ENCODE measurements at places on chromosomes 2 and 18.

DNA sequence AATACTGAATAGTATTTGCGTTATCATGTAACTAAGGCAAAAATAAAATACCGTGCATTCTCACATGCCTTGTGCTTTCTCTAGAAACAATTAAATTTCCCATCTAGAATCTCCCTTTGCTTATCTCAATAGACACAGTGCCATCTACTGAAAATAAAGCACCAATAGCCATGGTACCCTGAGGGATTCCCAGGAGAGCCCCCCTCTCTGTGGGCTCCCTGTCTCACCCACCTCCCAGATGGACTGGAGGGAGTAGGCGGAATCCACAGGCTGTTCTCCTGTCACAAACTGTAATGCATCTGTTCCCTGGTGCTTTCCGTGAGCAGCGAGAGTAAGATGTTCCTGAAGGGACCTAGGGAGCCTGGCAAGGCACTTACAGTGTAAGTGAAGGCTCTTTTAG lies 112.4 kb upstream of the UPP2 start:
- DNase-seq = no peak

DNA sequence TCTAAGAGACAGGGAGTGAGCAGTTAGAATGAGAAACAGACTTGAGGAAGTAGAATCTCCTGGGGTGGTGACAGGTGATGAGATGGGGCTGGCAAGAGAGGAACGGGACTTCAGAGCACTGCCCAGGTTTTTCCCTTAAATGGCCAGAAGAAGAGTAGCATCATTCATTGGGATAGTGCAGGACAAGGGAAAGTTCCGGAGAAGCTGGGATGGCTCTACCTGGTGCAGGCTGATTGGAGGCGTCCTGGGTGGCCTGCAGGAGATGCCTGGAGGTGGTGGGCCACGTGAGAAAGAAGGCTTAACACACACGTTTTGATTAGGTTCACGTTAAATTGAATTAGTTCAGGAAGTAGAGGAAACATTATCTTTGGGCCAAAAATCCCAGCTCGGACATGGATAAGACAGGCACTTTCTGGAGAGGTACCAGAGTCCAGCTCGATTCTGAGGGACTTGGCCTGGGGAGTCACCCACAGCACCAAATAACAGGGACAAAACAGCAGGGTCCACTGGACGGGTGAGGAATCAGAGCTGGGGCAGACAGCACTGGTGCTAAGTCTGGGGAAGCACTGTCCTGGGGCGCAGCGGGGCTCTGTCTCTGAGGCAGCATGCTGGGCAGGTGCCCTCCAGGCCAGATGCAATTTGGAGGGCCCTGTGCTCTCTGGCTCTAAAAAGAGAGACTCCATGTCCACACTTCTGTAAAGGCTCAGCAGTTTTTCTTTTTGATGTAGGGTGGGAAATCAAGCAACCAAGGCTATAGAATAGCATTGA lies 512.3 kb upstream of the RAB6C start:
- DNase-seq = no peak

GRCh38 chr18:68992719-68993482 lies 195.0 kb downstream of the CCDC102B start:
- no peak for DNase-seq

DNA sequence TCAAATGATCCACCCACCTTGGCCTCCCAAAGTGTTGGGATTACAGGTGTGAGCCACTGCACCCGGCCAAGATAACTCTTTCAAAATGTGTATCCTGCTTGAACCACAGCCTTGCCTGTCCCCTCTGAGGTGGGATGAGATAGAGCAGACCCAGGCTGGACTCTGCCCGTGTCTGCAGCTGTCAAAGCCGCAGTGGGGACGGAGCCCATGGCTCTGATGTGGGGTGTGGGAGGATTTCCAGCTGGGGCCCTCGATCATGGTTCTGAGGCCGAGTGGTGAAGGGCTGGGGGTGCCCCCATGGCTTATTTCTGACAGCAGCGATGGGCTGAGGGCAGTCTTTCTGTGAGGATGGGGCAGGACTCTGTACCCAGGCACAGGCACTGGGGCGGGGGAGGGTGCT lies 104.5 kb downstream of the DGKD start:
- DNase-seq = no peak

All from stimulated activated CD4-positive, alpha-beta T cell treated with anti-CD3 and anti-CD28 coated beads, Interleukin-4, amount 100 ng/mL, for 4 hours (primary cell).